ENCODE measurements at places on chromosomes 7 and 10. TPM values are rescaled to one million over a fixed set of nuclear protein-coding genes. Genes with fewer than 3 reads are reported as not detected.

DNA sequence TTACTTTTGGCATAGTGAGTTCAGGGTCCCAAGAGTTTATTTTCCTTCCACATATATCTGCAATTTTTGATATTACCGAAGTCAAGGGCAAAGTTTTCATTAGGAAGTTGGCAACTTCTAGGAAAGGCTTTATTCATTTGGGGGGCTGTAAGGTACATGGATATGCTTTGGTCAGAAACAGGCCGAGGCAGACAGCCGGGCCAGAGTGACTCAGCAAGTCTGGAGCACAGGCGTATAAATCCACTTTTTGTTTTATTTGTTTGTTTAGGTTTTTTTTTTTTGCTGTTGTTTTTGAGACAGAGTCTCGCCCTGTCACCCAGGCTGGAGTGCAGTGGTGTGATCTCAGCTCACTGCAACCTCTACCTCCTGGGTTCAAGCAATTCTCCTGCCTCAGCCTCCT lies 3.7 kb downstream of the ZNF680 start:
- H3K27me3 ChIP-seq, result no peaks in the 10 kb centered on the region
- no peak overlapping the region for H3K4me3 ChIP-seq
- no peak for DNase-seq

DNA sequence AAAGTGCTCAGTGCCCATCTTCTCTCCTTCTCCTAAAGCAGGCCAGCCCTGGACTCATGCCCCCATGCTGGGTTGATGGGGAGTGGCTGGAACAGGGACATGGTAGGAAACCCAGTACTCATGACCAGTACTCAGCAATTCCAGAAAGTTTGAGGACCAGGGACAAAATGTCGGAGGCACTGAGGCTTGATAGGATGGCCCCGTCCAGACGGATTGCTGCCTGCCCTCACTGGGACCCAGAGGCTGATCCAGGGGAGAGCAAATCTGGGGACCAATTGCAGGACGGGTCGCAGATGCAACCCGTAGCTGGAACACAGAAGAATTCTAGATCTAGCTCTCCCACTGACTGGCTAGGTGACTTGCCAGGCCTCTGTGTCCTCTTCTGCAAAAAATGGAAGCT lies 5.1 kb downstream of the ZCCHC24 start:
- peaks cover 45% of the 10 kb centered on the region for H3K4me1 ChIP-seq
- H3K36me3 ChIP-seq, result peaks cover 3% of the 10 kb centered on the region
- H3K27ac ChIP-seq, result no peak overlapping the region
- no peak for DNase-seq

DNA sequence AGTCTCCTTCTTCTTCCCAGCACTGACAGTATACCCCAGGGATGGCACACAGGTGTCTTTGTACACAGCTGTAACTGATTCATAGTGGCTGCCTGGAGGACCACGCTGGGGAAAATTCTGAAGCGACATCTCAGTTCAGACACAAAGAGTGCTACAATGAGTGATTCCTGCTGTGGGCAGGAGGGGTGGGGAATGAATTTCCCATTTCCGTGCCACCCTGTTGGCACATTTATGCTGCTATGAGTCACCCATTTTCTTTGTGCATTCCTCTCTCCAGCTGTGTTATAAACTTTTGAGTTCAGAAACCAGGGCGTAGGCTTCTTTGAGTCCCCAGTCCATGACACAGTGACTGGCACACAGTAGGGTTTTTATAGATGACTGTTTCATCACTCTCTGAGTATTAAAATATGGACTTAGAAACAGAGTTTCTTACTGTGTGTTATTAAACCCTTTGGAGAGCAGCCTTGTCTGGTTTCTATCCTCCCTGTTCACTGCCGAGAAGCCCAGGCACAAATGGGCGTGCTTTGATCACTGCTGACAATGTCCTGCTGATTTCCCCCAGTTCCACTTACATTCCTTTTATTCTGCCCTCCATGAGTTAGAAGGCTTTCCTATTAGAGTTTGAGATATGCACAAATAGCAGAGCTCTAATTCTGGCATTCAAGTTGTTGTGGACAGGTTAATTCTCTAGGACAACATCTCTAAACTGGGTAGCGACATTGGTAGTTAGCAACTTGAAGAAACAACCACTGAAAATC lies 24.0 kb upstream of the NPS start:
- no peaks in the 10 kb centered on the region for H3K27me3 ChIP-seq
- DNase-seq, result no peak
- H3K36me3 ChIP-seq, result no peaks in the 10 kb centered on the region
- no peak overlapping the region for H3K27ac ChIP-seq

DNA sequence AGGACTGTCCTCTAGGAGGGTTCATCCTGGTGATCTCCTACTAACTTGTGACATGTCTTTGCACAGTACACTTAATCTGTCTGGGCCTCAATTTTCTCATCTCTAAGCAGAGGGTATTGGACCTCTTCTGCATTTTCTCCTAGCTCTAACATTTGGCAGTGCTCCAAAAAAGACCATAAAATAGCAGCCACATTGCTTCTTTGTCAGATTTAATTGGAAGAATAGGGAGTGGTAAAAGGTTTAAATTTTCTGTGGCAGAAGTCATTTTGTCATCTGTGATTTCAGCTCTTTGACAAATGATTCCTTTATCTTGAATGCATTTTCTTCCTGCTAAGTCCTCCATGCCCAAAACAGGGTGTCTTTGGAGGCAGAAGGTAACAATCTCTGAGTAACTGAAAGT lies 289.9 kb upstream of the LRGUK start:
- no peak overlapping the region for H3K4me3 ChIP-seq
- no peak for DNase-seq
- H3K27ac ChIP-seq, result no peak overlapping the region
- H3K27me3 ChIP-seq, result no peaks in the 10 kb centered on the region
- H3K4me1 ChIP-seq, result peaks cover 19% of the 10 kb centered on the region

DNA sequence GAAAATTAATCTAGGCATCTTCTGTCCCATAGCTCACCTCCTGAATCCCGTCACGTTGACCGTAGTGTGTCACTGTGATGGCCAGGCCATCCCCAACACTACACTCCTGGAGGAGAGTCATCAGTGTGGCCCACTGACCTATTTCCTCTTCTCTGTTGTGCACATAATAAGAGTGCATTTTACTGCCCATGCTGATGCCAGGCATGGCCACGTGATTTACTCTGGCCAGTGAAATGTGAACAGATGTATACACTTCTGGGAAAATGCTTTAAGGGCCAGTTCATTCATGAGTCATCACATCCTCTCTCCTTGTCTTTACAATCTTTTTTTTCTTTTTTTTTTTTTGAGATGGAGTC lies 101.9 kb upstream of the PIP4K2A start:
- no peak overlapping the region for H3K4me3 ChIP-seq
- H3K4me1 ChIP-seq, result no peaks in the 10 kb centered on the region
- H3K27ac ChIP-seq, result no peak overlapping the region
- no peak for DNase-seq
- H3K27me3 ChIP-seq, result no peaks in the 10 kb centered on the region

- no peaks in the 10 kb centered on the region for H3K36me3 ChIP-seq
- no peaks in the 10 kb centered on the region for H3K27me3 ChIP-seq
- peak; percentile 66 for DNase-seq
- H3K4me1 ChIP-seq, result no peaks in the 10 kb centered on the region
Observed at GRCh38 chr10:92544296-92544695, 29.6 kb downstream of the IDE start.

DNA sequence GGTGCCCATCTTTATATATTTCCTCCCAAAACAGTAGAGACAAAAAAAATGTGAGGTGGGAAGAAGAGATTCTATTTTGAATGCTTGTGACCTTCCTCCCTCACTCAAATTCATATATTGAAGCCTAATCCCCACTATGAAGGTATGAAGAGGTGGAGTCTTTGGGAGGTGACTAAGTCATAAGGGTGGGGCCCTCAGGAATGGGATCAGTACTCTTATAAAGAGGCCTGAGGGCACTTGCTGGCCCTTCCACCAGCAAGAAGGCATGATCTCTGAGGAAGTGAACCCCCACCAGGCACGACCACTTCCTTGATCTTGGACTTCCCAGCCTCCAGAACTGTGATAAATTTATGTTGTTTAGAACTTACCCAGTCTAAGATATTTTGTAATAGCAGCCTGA lies 517.2 kb upstream of the CNTNAP2 start:
- H3K4me1 ChIP-seq, result no peaks in the 10 kb centered on the region
- H3K36me3 ChIP-seq, result no peaks in the 10 kb centered on the region
- no peak overlapping the region for H3K4me3 ChIP-seq
- H3K27me3 ChIP-seq, result no peaks in the 10 kb centered on the region
- no peak overlapping the region for H3K27ac ChIP-seq

GRCh38 chr10:98489561-98490481 lies 43.1 kb upstream of the HPS1 start:
- no peak overlapping the region for H3K4me3 ChIP-seq
- no peaks in the 10 kb centered on the region for H3K4me1 ChIP-seq

DNA sequence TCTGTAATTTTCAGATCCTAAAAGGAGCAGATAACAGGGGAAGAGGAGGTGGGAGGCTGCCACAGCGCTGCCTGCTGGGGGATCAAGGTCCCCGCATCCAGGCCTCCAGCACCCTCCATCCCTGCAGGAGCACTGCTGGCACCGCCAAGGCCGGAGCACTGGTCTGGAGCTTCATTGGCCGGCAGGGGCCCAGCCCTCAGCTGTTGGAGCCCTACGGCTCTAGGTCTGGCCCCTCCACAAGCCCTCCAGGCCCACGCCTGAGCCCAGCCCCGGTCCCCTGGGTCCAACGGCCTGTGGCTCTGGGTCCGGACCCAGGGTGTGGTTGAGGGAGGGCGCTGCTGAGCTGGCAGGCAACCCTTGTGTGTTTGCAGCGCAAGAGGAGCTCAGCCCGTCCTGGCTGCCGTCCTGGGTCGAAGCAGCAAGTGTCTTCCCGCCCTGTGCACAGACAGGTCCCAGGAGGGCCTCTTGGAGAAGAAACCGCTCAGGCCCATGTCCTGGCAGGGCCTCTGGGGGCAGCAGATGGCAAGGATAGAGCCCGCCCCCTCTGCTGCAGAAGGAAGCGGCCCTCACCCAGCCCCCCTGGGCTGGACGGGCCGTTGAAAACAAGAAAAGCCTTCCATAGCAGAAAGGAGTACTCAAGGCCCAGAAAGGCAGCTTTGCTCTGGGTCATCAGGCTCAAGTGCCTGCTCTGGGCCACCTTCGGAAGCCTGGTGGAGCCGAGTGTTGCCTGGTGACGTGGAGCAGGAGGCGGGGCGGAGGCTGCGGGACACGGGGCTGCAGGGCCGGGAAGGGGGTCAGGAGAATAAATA lies 54.3 kb upstream of the TNRC18 start:
- no peaks in the 10 kb centered on the region for H3K36me3 ChIP-seq
- H3K27me3 ChIP-seq, result no peaks in the 10 kb centered on the region
- no peak overlapping the region for H3K4me3 ChIP-seq
- H3K4me1 ChIP-seq, result peaks cover 20% of the 10 kb centered on the region

- no peaks in the 10 kb centered on the region for H3K4me1 ChIP-seq
- peak; percentile 21 for DNase-seq
- H3K27ac ChIP-seq, result no peak overlapping the region
- no peaks in the 10 kb centered on the region for H3K36me3 ChIP-seq
- H3K4me3 ChIP-seq, result no peak overlapping the region
- H3K27me3 ChIP-seq, result no peaks in the 10 kb centered on the region
Observed at GRCh38 chr7:88169717-88170320, 50.0 kb downstream of the SRI start.

- no peaks in the 10 kb centered on the region for H3K36me3 ChIP-seq
- DNase-seq, result no peak
- no peak overlapping the region for H3K4me3 ChIP-seq
- H3K4me1 ChIP-seq, result no peaks in the 10 kb centered on the region
- no peak overlapping the region for H3K27ac ChIP-seq
Observed at GRCh38 chr10:48990226-48990625, 50.6 kb upstream of the LRRC18 start.

GRCh38 chr10:124008681-124009080 lies 84.7 kb downstream of the CHST15 start:
- H3K27ac ChIP-seq, result no peak overlapping the region
- no peak overlapping the region for H3K4me3 ChIP-seq
- H3K36me3 ChIP-seq, result no peaks in the 10 kb centered on the region
- H3K27me3 ChIP-seq, result no peaks in the 10 kb centered on the region

- H3K4me1 ChIP-seq, result no peaks in the 10 kb centered on the region
- H3K27me3 ChIP-seq, result no peaks in the 10 kb centered on the region
- no peak for DNase-seq
- no peaks in the 10 kb centered on the region for H3K36me3 ChIP-seq
Observed at GRCh38 chr10:70621503-70622078, 19.1 kb upstream of the PRF1 start.

- no peak overlapping the region for H3K27ac ChIP-seq
- no peaks in the 10 kb centered on the region for H3K36me3 ChIP-seq
- DNase-seq, result no peak
- no peaks in the 10 kb centered on the region for H3K4me1 ChIP-seq
Observed at GRCh38 chr7:4857189-4857588, 4.6 kb downstream of the PAPOLB start.

DNA sequence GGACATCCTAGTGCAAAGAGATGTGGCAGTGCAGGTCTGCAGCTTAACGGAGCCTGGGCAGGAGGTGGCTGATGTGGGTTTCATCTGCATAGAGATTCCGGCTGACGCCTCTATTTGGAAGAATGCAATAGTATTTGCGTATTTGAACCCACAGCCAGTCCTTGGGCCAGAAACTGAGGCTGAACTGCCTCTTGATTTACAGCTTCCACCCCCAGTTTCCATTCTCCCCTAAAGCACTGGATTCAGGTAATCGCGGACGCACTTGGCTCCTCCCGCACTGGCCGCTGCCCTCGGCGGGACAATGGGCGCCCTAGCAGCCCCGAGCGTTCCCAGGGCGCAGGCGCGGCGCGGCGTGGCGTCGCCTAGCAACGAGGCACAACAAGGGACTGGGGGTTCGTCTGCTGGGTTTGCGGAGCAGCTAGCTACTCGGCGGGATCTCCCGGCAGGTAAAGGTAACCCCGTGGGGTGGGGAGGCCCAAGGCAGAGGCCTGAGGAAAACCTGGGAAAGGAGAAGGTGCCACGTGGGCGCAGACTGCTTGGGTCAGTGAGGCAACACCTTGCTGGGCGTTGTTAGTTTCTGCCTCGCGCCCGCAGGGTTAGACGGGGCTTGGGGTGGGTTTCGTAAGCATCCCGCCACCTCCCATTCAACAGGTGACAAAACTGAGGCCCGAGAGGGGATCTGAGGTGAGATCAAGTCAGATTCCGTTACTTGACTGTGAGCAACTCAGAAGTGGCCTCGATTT lies at the start of gene ARMC3:
Gene ARMC3 (plus strand): TSS at position 393 of the 743 bp plus-strand sequence. CDS start 3,944 bp downstream, outside the sequence.
- H3K27ac ChIP-seq, result no peak within 1 kb of the TSS
- no peaks in the 10 kb centered on the region for H3K4me1 ChIP-seq
- H3K36me3 ChIP-seq, result no peaks in the 10 kb centered on the region
- peak within 1 kb of the TSS; percentile 39 for H3K4me3 ChIP-seq
- peak; percentile 74 for DNase-seq
- H3K27me3 ChIP-seq, result no peaks in the 10 kb centered on the region

DNA sequence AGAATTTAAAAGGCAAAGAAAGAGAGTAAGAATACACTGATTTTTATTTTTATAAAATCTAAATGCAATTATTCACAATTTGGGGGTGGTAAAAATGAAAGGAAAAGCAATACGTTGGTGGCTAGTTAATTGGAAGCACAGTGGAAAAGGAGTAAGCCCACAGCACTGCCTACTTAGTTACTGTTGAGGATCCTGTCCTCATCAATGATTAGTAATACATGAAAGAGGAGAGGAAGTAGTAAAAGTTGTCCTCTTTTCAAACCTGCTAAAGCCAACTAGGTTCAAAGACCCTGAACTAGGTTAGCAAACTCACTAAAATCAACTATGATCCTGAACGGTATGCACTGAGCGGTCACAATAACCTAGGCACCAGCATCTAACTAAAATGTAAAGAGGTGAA lies 52.7 kb upstream of the LRRN3 start:
- H3K36me3 ChIP-seq, result no peaks in the 10 kb centered on the region
- H3K27ac ChIP-seq, result no peak overlapping the region
- DNase-seq, result no peak
- H3K27me3 ChIP-seq, result no peaks in the 10 kb centered on the region
- H3K4me1 ChIP-seq, result peaks cover 25% of the 10 kb centered on the region

The LRRD1 gene
- 0.51 TPM for total RNA-seq

The FAM241B gene
- total RNA-seq, result 13.7 TPM

The SGPL1 gene
- 51.9 TPM for total RNA-seq

The CHST3 gene
- total RNA-seq, result 22.5 TPM

The EPDR1 gene
- 78.6 TPM for total RNA-seq

The EBLN1 gene
- total RNA-seq, result not detected

Measured in cardiac muscle cell (in vitro differentiated cells and primary cell).